ENCODE measurements at places on chromosomes 2 and 18. TPM values are rescaled to one million over a fixed set of nuclear protein-coding genes. Genes with fewer than 3 reads are reported as not detected.

TRIM43 gene
- not detected for total RNA-seq

ACOXL gene
- total RNA-seq, result not detected

DNA sequence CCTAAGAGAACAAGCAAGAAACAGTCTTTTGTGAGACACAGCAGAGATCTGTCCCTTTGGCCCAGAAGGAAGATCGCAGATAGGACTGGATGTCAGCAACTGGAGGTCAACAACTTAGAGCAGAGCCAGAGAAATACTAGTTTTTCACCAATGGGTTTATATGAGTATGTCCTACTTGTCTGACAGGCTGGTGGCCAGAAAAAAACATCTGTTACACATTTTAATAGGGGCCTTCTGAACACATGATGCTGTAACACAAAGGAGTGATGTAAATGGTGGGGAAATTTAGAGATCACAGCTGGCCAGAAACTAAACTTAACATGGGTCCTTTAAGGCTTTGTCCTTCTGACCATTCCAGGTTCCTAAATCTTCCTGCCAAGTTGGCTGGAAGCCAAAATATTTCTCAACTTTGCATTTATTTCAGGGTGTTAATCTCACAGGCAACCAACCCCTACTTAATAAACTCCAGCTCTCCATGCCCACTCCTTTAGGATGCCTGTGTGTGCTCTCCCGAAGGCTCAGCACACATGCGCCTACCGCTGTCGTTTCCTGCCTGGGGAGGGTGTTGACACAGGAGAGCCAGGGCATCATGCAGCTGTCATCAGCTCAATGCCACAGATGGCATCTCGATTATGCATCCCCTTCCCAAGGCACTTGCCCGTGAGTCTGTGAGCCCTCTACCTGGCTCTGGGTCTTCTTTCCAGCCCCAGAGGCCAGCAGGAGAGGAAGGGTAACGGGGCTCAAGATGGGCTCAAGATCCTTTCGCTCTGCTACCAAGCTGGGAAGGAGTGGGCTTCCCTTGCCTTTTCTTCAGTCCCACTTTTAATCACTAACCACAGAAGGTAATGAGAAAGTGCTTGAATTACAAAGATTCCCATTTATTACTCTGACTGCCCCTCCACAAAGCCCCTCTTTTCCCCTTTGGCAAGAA, 252.5 kb downstream of the ETAA1 start:
- no peaks in the 10 kb centered on the region for H3K27me3 ChIP-seq
- H3K36me3 ChIP-seq, result no peaks in the 10 kb centered on the region
- peak overlapping the region; percentile 77 for H3K27ac ChIP-seq
- H3K4me1 ChIP-seq, result peaks cover 37% of the 10 kb centered on the region

DNA sequence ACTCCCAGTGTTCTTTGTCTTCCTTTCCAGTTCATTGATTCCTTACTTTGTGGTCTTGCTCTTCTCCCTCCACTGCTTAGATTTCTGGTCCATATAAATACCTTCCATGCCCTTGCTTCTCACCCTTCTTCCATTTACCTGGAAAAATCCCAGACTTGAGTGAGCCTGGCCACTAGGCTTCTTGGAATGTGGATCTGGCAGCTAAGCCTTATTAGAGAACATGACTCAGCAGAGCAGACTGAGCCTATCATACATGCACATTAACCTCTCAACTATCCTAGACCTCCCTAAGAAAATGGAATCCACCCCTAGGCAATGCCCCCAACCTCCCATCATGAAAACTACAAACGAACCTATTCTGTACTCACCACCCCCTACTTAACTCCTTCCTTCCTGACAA, 127.7 kb downstream of the RHBDD1 start:
- H3K27ac ChIP-seq, result no peak overlapping the region
- no peaks in the 10 kb centered on the region for H3K4me1 ChIP-seq
- H3K4me3 ChIP-seq, result no peak overlapping the region

- H3K27me3 ChIP-seq, result no peaks in the 10 kb centered on the region
- no peaks in the 10 kb centered on the region for H3K4me1 ChIP-seq
- no peak overlapping the region for H3K4me3 ChIP-seq
- no peak for DNase-seq
- H3K36me3 ChIP-seq, result no peaks in the 10 kb centered on the region
These were observed 27.8 kb downstream of the CACNB4 start for GRCh38 chr2:152071092-152071491.

IL1RL2 gene
- total RNA-seq, result 0.30 TPM

- no peaks in the 10 kb centered on the region for H3K4me1 ChIP-seq
- no peak overlapping the region for H3K4me3 ChIP-seq
- no peaks in the 10 kb centered on the region for H3K36me3 ChIP-seq
- no peak overlapping the region for H3K27ac ChIP-seq
- DNase-seq, result no peak
These were observed 107.2 kb downstream of the COPS8 start for GRCh38 chr2:237192881-237193280.

DNA sequence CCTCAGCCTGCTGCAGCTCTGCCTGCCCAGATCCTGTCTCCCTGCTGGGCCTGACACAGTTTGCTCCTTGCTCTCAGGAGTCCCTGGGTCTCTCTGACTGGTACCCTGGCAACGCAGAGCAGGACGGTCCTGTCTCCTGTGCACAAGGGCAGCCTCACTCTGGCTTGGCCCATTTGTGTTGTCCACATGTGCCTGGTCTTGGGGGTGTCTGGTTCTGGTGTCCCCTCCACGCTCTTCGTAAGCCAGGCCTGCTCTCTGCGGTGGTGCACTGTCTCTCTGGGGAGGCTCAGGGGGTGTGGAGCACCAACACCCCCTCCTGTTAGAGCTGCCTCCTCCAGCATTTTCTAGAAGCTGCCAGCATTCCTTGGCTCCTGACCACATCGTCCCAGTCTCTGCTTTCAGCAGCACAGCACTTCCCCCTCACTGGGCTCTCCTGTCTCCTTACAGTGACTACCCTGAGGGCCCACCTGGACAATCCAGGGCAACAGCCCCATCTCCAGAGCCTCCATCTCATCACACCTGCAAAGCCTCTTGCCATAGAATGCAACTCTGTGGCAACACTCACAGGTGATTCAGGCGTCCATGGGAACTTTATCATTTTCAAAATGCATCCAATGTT, 235.6 kb upstream of the HS6ST1 start:
- H3K4me3 ChIP-seq, result no peak overlapping the region
- H3K36me3 ChIP-seq, result no peaks in the 10 kb centered on the region
- no peaks in the 10 kb centered on the region for H3K27me3 ChIP-seq
- no peaks in the 10 kb centered on the region for H3K4me1 ChIP-seq

PLEK gene
- 90.0 TPM for total RNA-seq

GORASP2 gene
- total RNA-seq, result 66.4 TPM

GRCh38 chr2:62263076-62263715, 67.3 kb downstream of the B3GNT2 start:
- no peak for DNase-seq
- H3K27me3 ChIP-seq, result no peaks in the 10 kb centered on the region
- no peaks in the 10 kb centered on the region for H3K4me1 ChIP-seq
- no peak overlapping the region for H3K27ac ChIP-seq
- H3K4me3 ChIP-seq, result no peak overlapping the region

Measured in heart left ventricle (tissue), 16 donors.